ENCODE measurements at places on chromosomes 12 and 14. TPM values are rescaled to one million over a fixed set of nuclear protein-coding genes. Genes with fewer than 3 reads are reported as not detected.

The NID2 gene
- 66.1 TPM for total RNA-seq

GRCh38 chr14:98689951-98690350 is 582.0 kb downstream of the BCL11B start:
- no peak for DNase-seq

GRCh38 chr12:57539134-57539768 is 7.7 kb downstream of the DCTN2 start:
- no peak for DNase-seq

GRCh38 chr12:52656616-52657015 is 4.6 kb upstream of the KRT2 start:
- no peak for DNase-seq

The CELA1 gene
- not detected for total RNA-seq
